Esophagus mucosa (tissue), 1 donor: ENCODE measurements at places on chromosomes 1 and 21. TPM values are rescaled to one million over a fixed set of nuclear protein-coding genes. Genes with fewer than 3 reads are reported as not detected.

TMPRSS3 gene
- 0.32 TPM for total RNA-seq

GRCh38 chr1:205590777-205591513 lies 40.9 kb downstream of the ELK4 start:
- no peak for ATAC-seq

DNA sequence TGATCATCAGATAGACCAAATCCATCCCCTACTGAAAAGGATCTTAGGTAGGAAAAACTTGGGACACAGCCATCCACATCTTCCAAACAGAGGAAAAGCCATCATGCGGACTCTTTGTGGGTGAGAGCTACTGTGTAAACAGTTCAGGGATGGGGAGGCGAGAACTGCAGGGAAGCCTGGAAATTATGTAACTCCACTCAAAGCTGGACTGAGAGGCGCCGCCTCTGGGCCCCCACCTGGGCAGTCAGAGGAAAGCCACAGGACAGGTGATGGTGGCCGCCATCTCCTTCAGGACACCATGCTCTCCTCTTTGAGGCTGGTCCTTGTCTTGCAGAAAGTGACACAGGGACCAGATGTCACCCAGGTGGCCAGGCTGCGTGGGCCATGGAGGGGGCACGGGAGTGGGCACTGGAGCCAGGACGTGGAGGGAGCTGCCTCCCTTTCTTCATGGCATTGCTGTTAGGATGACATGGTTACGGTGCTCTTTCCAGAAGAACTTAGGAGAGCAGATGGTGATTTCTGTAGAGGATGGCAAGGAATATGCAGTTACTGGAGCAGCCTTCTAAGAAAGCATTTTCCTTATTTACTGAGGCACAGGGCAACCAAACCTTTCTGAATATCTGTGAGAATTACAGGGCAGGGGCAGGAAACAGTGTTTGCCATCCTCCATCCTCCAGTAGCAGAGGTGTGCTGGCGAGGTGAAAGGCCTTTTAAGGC lies 32.0 kb upstream of the TDRD10 start:
- no peak for ATAC-seq

DNA sequence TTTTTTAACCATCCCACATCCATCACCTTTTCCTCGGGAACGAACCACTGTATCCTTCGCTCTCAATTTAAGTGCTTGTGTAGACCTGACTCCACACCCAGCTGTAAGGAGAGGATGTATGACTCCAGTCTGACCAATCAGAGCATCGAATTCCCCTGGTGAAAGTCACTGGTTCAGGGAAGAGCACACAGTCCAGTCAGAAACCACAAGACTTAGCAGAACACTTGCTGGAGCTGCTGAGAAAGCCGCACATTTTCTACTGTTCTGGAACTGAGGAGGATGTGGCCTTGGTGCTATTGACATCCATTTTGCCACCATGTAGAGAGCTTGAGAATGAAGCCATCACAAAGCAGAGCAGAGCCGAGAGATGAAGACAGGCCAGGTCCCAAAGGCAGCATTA lies 59.9 kb upstream of the CNN3 start:
- no peak for ATAC-seq

DNA sequence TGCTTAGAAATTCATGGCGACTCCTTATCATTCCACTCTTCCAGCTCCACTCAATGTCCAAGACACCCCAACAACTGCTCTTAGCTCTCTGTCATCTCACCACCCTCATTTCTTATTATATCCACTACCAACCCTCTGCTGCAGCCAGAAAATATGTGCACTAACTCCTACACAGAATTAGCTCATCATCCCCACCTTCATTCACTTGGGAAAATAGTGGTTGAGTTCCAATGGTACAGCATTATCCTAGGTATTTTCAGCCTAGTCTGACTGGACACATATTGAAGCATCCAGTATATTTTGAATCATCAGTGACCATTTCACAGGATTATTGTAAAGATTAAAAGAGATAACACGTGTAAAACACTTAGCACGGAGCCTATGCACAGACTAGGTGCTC lies 16.7 kb upstream of the VSIG8 start:
- ATAC-seq = no peak

DNA sequence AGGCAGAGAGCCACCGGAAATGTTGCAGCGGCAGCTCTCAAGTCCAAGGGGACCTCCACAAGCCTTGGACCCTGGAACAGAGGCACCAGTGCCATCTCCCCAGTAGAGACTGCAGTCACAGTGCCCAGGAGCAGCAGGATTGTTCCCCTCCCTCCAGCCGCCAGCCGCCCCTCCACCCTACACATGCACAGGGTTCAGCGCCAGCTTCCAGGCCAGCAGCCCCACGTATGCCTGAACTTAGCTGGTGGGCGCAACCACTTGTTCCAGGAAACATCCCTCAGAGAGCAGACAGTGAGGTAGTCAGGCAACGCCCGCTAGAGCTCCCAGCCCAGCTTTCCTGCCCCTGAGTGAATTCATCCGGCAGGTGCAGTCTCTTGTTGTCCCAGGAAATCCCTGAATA lies 1098.1 kb upstream of the NCAM2 start:
- no peak for ATAC-seq

GRCh38 chr1:231724876-231725647 lies 98.5 kb downstream of the DISC1 start:
- ATAC-seq = no peak
